ENCODE measurements at places on chromosomes 16 and 17. TPM values are rescaled to one million over a fixed set of nuclear protein-coding genes. Genes with fewer than 3 reads are reported as not detected.

GRCh38 chr16:4114257-4115208 lies 1.7 kb downstream of the ADCY9 start:
- DNase-seq: no peak

DNA sequence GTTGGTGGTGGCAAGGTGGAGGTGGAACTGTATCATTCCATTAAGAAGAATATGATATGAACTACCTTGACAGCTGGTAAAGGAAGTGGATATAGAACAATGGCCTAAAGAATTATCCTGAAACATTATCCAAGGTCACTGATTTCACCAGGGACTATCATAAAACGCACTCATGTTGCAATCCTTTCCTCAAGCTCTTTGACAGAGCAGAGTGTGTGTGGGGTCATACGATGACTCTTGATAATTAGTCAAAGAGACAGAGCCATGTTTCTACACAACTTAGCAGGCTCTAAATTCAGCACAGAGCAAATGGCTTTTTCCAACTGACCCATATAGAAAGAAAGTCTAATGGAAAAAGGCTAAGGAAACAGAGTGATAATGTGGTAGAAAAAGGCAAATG lies 126.4 kb upstream of the ANKFN1 start:
- DNase-seq: no peak

- DNase-seq: no peak
Measured at GRCh38 chr17:80460429-80460834, 16.0 kb downstream of the NPTX1 start.

DNA sequence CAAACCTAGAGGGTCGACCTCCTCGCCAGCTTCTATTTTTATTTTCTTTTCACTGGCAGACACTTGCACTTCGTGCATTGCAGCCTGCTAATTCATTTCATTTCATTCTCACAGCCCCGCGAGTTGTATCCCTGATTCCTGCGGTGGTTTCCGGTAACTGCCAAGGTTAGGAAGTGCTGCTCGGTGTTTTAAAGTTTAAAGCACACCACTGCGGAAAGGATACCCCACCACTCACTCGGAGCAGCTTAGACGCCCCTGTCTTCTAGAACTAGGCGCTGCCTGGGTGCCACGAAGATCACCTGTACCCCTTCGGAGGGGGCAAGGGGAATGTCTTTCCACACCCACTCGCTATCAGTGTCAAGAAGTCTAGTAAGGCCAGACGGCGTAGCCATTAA lies 509 bp downstream of the CNEP1R1 start:
- DNase-seq: no peak

DNA sequence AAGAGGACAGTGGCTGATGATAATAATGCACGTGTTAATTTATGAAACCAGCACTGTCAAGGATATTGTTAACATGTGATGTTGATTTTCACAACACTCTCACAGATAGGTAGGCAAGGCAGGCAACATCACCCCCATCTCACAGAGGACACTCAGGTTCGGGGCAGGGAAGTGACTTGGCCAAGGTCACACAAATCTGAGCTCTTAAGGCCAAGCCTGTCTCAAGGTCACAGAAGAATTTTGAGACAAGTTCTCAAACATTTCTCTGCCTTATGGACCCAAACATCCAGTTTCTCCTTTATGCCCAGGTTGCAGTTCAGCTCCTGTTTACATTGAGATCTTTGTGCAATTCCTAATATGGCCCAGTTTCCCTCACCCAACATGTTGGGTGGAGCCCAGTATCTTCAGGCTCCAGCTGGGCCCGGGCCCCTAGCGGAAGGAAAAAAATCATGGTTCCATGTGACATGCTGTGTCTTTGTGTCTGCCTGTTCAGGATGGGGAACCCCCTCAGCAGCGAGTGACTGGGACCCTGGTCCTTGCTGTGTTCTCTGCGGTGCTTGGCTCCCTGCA lies 1.3 kb downstream of the SLC2A4 start:
- no peak for DNase-seq

DNA sequence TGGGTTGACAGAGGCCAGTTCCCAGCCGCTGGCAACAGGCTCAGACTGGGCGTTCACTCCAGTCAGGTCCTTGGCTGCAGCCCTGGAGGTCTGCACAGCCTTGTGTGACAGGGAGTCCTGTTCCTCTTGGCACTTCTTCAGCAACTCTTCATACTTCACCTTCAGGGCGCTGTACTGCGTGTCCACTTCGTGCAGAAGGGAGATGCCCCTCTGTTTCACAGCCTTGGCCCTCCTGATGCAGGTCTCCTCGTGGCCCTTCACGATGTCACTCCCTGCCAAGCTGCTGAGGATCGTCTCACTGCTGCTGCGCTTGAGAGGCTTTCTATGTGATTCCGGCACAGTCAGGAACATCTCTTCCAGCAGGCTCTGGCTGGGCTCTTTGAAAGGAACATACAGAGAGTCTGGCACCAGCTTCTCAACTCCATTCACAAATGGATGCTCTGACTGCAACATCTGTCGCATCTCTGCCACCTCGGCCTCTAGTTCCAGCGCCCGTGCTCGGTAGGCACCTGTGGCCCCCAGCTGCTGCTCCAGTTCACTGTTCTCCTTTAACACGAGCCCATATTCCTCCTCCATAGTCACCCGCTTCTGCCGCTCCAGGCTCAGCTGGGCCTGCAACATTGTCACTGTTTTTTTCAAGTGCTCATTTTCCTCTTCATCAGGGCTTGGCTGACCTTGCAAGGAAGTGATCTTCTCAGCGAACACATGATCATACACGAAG lies 27.2 kb downstream of the CDR2 start:
- no peak for DNase-seq

DNA sequence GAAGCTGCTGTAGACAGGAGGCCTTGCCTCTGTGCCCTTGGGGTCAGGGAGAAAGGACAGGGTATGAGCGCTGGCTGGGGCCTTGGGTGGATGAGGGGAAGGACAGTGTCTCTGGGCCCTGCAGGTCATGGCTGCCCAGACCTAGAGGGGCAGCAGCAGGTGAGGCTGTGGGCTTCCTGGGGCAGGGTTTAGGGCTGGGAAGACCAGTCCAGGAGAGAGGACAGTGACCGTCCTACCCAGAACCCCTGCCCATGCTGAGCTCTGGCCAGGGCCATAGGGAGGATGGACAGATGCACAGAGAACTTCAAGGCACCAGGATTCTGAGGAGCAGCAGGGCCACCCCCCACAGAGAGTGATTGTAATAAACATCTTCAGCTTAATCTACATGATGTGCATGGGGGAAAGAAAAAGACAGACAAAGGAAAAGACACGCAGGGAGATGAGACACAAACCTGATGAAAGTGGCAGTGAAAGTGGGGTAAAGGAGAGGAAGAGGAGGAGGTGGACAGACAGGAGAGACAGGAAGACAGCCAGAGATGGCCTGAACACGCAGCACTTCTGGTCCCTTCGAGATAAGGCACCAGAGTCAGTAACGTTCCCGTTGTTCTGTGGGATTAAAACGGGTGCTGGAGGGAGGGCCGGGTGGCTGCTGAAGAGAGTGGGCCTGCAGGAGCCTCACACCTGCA lies 17.5 kb downstream of the FLOT2 start:
- DNase-seq: no peak

DNA sequence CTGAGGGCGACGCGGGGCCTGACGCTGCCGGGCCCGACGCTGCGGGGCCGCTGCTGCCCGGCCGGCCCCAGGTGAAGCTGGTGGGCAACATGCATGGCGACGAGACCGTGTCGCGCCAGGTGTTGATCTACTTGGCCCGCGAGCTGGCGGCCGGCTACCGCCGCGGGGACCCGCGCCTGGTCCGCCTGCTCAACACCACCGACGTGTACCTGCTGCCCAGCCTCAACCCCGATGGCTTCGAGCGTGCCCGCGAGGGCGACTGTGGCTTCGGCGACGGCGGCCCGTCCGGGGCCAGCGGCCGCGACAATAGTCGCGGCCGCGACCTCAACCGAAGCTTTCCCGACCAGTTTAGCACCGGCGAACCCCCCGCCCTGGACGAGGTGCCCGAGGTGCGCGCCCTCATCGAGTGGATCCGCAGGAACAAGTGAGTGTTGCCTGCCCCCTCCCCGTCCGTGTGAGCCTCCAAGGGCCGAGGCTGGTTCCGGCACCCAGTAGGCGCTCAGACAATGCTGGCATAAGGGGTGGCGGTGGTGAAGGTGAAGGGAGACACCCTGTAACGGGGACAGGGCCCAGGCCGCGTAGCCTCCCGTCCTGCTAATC lies 676 bp downstream of the CPD start:
- DNase-seq: peak; percentile 81

DNA sequence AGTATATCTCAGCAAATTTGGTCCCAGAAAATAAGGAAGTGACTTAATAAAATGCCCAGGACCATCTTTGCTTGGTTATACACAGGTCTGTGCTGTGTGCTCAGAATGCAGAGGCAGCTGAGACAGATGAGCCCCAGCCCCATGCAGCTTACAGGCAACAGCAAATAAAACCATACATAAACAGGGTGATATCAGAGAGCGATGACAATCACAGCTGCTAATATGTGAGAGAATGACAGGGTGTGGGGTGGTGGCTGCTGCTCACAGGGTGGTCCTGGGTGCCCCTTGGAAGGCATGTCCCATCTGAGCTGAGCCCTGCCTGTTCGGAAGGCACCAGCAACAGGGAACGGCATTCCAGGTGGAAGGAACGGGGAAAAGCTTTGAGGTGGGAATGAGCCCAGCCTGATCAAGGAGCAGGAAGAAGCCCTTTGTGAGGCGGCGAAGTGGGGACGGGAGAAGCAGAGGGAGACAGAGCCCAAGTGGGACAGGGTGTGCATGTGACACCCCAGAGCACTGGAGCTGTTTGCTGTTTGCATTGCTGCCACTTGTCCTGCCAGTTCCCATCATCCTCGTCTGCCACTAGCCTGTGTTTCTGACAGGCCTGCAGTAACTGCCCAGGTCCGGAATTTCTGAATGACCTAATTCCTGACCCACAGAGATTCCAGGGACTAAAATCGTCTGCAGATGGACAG lies 150.5 kb downstream of the KATNIP start:
- DNase-seq: peak; percentile 75

GRCh38 chr17:13554231-13554630 lies 47.5 kb downstream of the HS3ST3A1 start:
- DNase-seq: no peak

GRCh38 chr16:20903116-20903898 lies 2.7 kb downstream of the LYRM1 start:
- no peak for DNase-seq

DNA sequence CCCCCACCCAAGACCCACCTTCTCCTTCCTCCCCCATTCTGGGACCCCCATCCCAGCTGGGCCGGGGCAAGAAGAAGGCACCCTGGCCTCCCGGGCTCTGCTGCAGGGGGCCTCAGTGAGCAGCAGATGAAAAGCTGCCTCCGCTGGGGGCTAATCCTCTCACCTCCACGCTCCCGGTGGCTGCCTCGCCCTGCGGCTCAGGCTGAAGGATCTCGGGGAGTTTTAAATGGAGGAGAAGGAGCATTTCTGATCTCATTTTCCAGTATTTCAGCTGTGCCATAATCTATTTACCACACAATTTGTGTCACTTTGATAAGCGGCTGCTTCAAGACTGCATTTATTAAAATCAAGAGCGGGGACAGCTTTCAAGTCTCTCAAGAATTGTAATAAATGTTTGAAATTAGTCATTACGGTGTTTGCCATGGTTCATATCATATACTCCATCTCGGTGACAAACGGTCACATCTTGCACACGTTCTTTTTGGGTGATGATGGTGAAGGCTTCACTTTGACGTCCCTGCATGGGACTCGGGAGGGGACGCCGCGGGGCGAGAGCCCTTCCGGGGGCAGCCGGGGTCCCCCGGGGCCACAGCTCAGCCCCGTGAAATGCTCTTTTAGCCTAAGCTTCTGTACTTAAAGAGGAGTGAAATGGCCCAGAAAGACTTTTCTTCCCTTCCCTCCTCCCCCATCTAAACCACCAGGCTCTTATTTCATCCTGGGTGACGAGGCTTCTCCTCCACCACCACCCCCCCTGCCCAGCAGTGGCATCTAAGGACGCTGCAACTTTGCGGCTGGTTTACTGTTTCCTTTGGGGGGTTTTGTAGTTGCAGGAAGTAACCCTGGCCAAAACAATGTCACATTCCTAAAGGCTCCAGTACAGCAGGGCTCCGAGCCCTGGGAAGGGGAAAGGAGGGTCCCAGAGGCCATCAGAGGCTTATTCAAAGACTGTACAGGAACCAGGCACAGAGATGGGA lies 313.1 kb upstream of the TNRC6C start:
- no peak for DNase-seq

DNA sequence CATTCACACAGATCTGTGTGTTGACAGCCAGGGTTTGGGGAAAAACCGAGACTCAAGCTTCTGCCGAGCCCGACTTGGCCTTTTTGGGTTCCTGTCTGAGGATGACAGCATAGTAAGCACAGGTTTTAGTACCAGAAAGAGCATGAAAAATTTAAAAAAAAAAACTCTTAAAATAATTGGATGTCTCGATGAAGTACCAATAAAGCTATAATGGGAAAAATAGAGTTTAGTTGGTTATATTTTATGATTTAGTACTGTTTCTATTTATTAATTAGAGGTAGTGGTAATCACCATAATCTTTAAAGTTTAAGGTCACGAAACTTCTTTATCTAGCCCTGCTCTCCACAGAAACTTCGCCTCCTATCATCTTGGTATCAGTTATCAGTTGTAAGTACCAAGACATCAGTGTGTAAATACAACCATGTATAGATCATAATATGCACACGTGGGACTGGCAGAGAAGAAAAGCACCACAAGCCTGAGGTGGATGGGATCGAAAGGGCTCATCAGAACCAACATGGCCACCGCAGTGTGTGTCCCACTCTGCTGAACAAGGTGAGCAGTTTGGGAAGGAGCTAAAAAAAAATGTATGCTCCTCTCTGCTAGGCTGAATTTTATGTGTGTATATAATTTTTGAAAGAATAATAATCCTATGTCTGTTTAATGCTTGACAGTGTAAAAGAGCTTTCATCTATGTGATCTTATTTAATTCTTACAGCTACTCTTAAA lies 14.4 kb upstream of the EEF2K start:
- DNase-seq: no peak

GRCh38 chr17:75839942-75840798 lies 4.0 kb downstream of the UNC13D start:
- no peak for DNase-seq

GRCh38 chr17:39701012-39701783 lies 1.3 kb downstream of the ERBB2 start:
- DNase-seq: no peak

GRCh38 chr16:84119368-84119767 lies 2.6 kb upstream of the MBTPS1 start:
- DNase-seq: no peak

- no peak for DNase-seq
Measured at GRCh38 chr17:77437747-77438146, 297.0 kb downstream of the SEC14L1 start.

DNA sequence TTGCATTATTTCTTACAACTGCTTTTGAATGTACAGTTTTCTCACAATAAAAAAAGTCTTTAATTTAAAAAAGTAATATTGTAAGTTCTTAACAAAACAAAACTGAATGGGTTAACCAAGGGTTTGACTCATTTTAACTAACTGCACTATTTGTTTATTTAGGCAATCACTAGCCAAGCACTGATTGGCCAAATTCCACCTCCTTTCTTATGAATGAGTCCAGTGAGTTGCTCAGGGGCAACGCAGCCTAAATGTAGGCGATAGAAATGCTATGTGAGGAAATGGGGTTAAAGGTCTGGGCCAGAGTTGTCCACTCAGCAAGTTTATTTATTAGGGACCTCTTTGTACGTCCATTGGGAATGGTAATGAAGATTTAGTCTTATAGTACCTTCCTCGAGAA lies 89.6 kb upstream of the MAF start:
- no peak for DNase-seq

TLCD3B gene
- not detected for total RNA-seq

CRYBA1 gene
- not detected for total RNA-seq

CCL4 gene
- 0.81 TPM for total RNA-seq

HP gene
- 8.3 TPM for total RNA-seq

DPEP1 gene
- not detected for total RNA-seq

SHISA6 gene
- 0.35 TPM for total RNA-seq

GPR179 gene
- total RNA-seq: 0.16 TPM

NGFR gene
- 9.9 TPM for total RNA-seq

Measured in cardiac septum (tissue), 1 donor.